Urinary bladder (tissue), 4 donors: ENCODE measurements at places on chromosomes 2 and 18.

DNA sequence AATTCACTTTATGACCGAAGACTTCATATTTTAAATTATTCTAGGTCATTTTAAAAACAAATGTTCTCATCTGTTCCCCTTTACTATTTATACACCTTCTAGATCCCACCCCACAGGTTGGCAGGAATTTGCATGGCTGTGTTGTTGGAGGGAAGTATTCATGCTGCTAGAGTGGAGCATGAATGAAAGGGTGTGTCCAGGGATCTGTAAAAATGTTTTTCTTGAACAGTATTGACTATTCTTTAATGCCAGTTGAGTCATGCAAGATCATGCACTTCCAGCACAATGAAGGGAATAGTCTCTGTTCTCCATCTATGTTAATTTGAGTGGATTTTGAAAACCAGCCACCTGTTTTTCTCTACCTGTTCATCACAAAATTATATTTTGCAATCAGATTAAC lies 52.0 kb upstream of the COL3A1 start:
- no peak for DNase-seq

- no peak for DNase-seq
Measured at GRCh38 chr2:15990151-15991101, 50.1 kb downstream of the MYCN start.

GRCh38 chr18:47881752-47882455 lies 48.6 kb downstream of the SMAD2 start:
- no peak for DNase-seq

- DNase-seq: no peak
Measured at GRCh38 chr18:9017167-9017904, 85.2 kb upstream of the NDUFV2 start.
